NCI-H524 (cell line): ENCODE measurements at places on chromosomes 3 and 15.

GRCh38 chr15:74393423-74393822, 26.0 kb upstream of the CYP11A1 start:
- no peak for DNase-seq

GRCh38 chr3:52391096-52391495, 53.8 kb downstream of the SEMA3G start:
- DNase-seq: no peak

- DNase-seq: no peak
Measured at GRCh38 chr15:96332637-96333121, 2.2 kb downstream of the NR2F2 start.

GRCh38 chr3:111311126-111311525, 230.9 kb upstream of the CD96 start:
- no peak for DNase-seq

- DNase-seq: no peak
Measured at GRCh38 chr15:64732156-64732860, 43.1 kb downstream of the RBPMS2 start.

DNA sequence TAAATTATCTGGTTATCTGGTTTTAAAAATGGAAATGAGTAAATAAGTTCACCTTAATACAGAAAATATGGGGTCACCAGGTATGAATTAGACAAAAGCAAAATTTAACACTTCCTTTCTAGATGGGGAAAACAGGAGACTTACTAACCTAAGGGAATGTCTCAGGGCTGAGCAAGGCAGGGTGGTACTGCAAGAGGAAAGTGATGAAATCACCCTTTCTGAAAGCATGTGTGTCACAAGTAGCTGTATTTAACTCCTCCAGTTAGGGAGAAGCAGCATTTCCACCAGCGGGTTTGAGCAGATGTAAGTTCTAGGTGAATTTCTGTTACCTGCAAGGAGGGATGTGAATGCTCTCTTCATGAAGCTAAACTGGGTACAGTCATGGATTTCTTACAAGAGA, 629.1 kb downstream of the MECOM start:
- DNase-seq: no peak

DNA sequence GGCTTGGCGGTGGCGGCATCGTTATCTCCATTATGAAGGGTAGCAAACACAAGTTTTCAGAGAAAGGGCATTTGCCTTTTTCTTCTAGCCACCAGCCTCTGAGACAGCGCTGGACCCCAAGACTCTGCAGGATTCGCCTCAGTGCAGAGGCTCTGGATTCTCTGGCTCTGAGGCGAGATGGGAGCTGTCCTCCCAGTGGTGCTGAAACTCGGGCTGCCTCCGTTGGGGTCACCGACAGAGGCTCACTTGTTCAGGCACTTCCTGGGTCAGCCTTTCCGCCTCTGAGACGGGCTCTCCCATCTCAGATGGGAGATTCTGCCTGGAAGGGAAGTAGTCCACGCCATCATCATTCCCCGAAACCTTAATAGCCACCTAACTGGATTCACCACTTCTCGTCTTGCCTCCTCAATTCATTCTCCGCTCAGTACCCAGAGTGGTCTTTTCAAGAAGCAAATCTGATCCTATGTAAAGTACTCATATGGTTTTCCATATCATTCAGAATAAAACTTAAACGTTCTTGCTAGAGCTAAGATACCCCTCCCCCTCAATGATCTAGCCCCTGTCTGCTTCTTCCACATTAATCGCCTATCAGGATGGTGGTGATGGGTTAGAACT, 76.9 kb downstream of the RHCG start:
- DNase-seq: no peak

DNA sequence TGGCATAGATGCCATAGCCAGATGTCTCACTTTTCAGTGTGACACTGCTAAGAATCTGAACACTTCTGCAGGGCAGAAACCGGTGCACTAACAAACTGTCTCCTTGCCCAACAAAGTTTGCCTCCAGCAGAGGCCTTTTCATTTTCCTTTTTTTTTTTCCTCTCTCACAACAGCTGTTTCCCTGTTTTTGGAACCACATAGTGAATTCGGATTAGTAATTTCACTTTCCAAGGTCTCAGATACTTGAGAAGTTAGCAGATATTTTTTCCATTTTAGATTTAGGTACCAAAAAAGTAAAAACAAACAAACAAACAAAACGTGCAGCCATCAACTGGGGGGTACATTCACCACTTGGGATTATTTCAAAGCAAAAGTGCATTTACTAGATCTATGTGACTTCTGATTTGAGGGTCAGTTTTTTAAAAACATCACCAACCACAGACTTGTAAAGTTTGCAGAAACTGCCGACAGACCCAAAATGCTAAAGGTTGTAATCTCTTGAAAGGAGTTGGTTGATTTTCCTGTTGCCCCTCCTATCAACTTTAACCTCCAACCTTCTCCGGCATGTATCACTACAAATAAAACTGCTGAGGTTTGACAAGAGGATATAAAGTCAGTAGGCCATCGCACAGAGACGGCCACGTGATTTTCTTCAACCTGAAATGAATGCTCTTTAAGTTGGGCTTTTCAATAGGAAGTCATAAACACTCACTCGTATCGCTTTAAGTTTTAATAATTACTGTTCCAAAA, 169.1 kb downstream of the CDIN1 start:
- DNase-seq: no peak

DNA sequence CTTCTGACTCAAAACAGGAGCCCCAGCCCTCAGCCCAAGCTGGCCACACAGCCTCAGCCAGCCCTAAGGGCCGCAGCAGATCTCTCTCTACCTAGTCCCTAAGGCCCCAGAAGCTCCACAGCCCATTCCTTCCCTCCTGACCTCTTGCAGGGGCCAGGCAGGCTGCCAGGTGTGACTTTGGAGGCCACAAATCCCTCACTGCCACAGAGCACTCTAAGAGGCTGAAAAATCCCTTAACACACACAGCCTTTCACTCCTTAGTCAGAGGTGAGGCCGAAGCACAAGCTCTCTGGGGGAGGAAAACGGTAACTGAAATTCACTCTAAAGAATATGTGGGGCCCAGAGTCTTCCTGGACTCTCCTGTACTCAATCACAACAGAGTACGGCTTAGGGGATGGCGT, 23.3 kb downstream of the LRRC2 start:
- DNase-seq: no peak

- DNase-seq: no peak
Measured at GRCh38 chr3:36812240-36812639, 47.9 kb upstream of the DCLK3 start.

GRCh38 chr15:30675126-30675525, 49.2 kb downstream of the ARHGAP11B start:
- DNase-seq: no peak

DNA sequence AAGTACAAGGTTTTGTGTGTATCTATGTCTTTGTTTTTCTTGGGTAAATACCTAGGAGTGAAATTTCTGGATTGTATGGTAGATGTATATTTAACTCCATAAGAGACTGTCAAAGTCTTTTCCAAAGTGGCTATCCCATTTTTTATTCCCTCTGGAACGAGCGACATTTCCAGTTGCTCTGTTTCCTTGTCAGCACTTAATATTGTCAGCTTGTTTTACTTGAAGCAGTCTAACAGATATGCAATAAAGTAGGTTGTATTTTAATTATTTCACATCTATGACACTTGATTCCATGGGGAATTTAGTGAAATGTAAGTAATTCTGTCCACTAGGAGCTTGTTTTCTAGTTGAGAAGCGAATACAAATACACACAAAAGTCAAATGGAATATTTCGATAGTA, 18.5 kb upstream of the BNIP2 start:
- no peak for DNase-seq
